ENCODE measurements at places on chromosomes 5 and 9.

GRCh38 chr9:78030296-78030552, 1.4 kb downstream of the GNAQ start:
- peak overlapping the region; percentile 78 for H3K27ac ChIP-seq
- H3K4me1 ChIP-seq: peaks cover 53% of the 10 kb centered on the region
- peak; percentile 35 for DNase-seq
- peaks cover 7% of the 10 kb centered on the region for H3K36me3 ChIP-seq

- no peaks in the 10 kb centered on the region for H3K27me3 ChIP-seq
- no peak overlapping the region for H3K4me3 ChIP-seq
- H3K36me3 ChIP-seq: peaks cover 44% of the 10 kb centered on the region
- H3K27ac ChIP-seq: no peak overlapping the region
- DNase-seq: no peak
Observed at GRCh38 chr5:1797855-1798254, 1.8 kb downstream of the MRPL36 start.

DNA sequence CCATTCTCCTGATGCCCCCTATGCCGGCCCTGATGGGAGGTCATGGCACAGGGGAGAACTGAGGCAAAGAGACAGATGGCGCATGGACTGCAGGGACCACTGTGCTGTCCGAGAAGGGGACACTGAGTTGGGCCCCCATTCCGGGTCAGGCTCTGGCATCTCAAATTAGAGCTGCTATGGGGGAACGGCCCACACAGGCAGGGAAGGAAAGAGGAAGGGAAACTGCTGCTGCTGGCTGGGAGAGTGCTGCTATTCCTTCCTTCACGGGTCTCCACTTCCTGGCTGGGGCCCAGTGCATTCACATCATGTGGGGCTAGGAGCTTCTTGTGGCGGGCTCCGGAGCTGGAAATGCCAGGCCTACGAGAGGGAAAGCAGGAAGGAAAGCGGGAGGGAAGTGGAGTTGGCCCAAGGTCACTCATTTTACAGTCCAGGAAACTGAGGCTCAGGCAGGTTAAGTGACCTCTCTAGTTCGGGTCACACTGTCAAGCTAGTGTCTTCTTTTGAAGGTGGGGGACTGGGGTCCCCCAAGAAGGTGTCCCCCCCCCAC, 1.3 kb upstream of the CARD19 start:
- H3K36me3 ChIP-seq: peaks cover 48% of the 10 kb centered on the region
- H3K27me3 ChIP-seq: no peaks in the 10 kb centered on the region
- H3K4me3 ChIP-seq: peak overlapping the region; percentile 76

DNA sequence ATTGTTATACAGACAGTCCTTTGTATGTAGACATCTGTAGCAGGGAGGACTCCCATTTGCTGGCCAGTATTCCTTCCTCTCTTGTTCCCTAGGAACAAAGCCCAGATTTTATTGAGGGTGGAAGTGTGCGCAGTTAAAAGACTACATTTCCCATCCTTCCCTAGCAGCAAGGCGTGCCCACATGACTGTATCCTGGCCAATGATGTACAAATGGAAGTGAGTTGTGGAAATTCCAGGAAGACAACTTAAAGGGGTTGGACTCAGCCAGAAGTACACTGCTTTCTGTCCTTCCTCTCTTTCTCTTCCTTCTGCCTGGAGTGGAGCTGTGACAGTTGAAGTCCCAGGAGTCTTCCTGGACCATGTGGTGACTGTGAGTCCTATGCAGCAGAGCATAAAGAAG, 89.0 kb downstream of the HRH2 start:
- peaks cover 35% of the 10 kb centered on the region for H3K27me3 ChIP-seq
- H3K4me3 ChIP-seq: no peak overlapping the region
- no peak for DNase-seq
